K562 (cell line): ENCODE measurements at places on chromosomes 3 and 15. TPM values are rescaled to one million over a fixed set of nuclear protein-coding genes. Genes with fewer than 3 reads are reported as not detected.

Gene LRTM1
- total RNA-seq: not detected in 2 replicates

Gene CGNL1
- total RNA-seq: 0.07 and 0.18 TPM in 2 replicates

DNA sequence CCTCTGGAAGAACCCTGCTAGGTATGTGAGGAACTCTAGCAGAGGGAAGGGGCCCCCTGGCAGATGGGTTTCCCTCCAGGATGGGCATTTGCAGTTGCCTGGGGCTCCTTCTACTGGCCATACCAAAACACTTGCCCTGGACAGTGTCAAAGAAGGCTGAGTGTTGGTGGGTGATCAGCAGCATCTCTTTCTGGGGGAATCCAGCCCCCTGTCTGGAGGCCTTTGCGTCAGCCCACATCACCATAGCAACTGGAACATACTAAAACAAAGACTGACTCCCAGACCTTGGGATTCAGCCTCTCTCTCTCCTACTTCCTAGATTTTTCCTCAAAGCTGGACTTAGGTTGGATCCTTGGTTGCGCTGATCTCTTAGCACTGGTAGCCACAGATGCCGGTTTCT, 8.1 kb downstream of the CEMIP start:
- DNase-seq: no peak

- DNase-seq: no peak
These were observed 124.1 kb upstream of the RASGRP1 start for GRCh38 chr15:38688761-38689160.
